ENCODE measurements at places on chromosomes 7 and 10.

- DNase-seq = no peak
Measured at GRCh38 chr10:79502561-79503309, 9.6 kb upstream of the EIF5AL1 start.

DNA sequence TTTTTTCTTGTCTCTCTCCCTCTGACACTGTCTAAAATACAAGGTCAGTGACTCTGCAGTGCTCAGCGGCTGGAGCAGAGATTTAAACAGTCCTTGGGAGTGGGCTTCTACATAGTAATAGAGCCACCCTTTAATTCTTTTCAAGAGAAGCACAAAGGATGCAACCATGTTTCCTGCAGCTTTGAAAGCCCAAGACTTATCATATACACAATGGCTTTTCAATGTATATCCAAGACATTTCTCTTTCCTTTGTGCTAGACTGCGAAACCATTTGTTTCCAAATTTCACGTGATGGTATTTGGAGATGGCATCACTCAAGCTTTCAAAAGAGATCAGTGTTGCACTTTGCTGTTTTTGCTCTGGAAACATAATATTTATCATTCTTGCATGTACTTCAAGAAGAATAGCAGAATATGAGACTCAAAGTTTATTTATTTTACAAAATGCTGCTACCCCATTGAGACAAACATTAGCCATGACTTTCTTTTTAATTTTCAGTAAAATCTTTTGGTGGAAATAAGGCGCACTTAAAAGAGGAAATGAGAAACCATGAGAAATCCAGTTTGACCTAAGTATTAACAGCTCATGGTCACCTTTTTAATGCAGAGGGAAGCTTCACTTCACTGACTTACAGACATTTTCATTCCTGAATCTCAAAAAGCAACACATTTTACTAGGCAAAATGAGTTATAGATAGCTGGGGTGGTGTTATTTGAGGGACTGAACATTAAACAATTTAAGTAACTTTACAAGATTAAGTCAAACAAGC, 76.6 kb downstream of the SEMA3C start:
- DNase-seq = no peak

DNA sequence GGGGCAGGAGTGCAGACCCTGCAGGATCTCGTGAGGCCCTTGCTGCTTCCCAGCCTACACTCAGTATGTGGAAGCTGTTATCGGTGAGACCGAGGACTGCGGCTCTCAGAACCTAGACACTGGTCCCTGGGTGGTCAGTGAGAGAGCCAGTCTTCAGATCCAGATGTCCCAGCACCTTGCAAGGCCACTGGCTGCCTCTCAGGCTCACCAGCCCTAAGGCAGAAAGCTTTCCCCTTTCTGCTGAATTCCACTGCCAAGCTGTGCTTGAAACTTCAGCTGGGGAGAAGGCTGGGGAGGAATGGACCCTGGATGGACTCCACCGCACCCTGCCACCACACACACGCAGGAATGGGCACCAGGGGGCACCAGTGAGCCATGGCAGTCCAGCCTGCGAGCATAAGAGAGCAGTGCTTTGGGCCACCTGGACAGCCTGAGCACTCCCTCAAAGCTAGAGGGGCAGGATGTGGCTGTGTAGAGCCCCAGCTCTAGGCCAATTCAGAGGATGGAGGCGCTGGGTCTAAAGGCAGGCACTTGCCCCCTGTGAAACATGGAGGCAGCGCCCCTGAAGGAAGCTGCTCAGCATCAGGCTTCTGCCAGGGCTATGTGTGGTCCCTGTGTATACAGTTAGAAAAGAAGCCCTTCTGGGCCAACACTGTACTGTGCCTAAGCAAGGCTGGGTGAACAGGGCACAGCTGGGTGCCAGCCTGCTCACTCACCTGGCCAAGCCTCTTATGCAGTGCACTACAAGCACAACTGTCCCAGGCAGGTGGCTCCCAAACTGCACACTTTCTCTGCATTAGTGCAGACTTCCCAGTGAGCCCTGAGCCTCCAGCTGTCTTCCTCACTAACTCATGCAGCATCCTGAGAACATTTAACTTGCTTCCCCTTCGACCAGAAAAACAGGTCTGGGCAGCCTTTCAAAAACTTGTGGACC, 21.6 kb downstream of the TMEM72 start:
- DNase-seq = no peak

- DNase-seq = no peak
Measured at GRCh38 chr7:55477781-55478374, 94.4 kb downstream of the VOPP1 start.

- no peak for DNase-seq
Measured at GRCh38 chr7:17301471-17302456, 3.3 kb downstream of the AHR start.

- DNase-seq = no peak
Measured at GRCh38 chr10:108797573-108797972, 1125.7 kb downstream of the XPNPEP1 start.

DNA sequence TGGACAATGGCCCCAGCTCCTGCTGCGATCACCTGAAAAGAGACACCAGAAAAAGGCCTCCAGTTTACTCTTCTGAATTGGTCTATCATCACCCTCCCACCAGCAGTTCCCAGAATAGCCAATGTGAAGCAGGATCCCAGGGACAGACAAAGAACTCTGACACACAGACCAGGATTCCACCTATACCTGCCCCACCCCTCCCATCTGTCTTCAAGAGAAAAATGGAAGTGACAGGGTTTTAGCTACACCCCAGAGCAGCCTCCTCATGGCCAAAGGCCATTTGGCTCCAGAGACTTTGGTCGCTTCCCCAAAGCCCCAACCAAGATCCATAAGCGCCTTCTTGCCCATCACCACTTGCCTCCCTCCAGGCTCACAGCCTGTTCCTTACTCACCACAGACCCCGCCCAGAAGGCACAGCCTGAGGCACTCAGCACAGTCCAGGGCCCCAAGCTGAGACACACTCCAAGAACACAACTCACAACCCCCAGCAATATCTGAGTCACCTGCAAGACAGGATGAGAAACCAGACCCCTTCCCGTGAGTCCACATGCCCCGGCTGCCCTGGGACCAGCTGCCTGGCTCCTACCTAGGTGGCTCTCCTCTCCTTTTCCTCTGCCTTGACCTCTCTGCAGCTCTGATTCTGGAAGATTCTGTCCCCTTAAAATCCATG, 6.5 kb downstream of the TMEM176B start:
- no peak for DNase-seq

DNA sequence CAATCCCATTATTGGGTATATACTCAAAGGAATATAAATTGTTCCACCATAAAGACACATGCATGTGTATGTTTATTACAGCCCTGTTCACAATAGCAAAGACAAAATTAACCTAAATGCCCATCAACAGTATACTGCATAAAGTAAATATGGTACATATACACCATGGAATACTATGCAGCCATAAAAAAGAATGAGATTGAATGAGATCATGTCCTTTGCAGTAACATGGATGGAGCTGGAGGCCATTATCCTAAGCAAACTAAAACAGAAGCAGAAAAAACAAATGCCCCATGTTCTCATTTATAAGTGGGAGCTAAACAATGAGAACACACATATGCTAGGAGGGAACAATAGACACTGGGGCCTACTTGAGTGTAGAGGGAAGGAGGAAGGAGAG, 44.7 kb upstream of the CROT start:
- DNase-seq = no peak

Data from DMS79 (cell line).